Neural progenitor cell (in vitro differentiated cells): ENCODE measurements at places on chromosomes 16 and 17. TPM values are rescaled to one million over a fixed set of nuclear protein-coding genes. Genes with fewer than 3 reads are reported as not detected.
A peak's percentile ranks its signal among the peaks of the same experiment; 100 is the strongest.

The SLC7A6 gene
- total RNA-seq: 5.6 and 13.7 TPM in 2 replicates

DNA sequence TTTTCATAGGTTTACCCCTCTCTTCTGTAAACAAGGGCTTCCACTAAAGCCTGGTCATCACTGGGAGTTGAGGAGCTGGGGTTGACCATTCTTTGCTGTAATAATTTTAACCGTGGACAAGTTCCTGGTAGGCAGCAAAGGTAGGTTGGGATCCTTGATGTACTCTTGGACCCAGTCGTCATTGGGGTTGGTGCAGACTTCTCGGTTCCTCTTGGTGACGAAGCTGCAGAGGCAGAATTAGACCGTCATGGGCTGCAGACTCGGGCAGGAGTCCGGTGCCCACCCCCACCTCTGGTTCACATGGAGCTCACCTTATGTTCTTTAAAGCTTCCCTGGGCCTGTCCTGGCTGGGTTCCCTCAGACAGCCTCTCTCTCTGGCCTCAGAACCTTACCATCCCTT lies 3.8 kb downstream of the CCL16 start:
- no peak for DNase-seq

DNA sequence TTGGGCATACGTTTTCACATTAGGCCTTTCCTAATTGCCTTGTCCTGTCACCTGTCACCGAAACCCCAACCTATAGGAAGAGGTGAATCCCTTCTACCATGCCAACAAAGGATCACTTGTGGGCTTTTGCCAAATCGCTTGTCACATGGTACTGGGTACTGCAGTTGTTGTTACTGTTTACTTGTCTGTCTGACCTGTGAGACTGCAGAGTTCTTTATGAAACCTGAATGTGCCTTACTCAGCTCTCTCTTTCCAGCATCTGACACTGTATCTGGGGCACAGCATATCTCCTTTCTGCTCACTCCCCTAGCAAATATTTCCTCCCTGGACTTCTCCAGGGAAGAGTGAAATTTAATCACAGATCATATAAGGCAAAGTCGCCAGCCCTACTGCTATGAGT lies 1272.4 kb downstream of the CDH8 start:
- no peak for DNase-seq

GRCh38 chr17:48297825-48298224 lies 132.2 kb downstream of the SKAP1 start:
- no peak for DNase-seq

DNA sequence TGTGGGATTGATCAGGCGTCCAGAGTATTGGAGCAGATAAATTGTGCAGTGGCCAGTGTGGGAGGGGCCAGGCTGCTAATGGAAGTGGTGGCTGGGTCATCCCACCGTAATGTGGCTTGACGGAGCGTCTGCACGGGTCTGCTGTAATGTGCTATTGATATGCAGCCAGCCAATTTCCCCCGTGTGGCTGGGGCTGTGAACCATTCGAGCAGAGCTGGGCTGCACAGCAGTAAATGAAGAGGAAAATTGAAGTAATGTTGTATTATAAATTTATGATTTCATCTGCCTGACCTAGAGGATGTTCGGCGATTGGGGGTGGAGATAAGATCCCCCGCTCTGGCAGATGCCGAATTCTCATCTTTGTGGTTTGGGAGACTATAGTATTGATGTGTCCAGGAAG lies 121.5 kb downstream of the CCDC182 start:
- no peak for DNase-seq

The KAT8 gene
- 59.7 and 71.7 TPM in 2 replicates for total RNA-seq

- no peak for DNase-seq
Observed at GRCh38 chr17:31460226-31460721, 68.8 kb downstream of the RAB11FIP4 start.

DNA sequence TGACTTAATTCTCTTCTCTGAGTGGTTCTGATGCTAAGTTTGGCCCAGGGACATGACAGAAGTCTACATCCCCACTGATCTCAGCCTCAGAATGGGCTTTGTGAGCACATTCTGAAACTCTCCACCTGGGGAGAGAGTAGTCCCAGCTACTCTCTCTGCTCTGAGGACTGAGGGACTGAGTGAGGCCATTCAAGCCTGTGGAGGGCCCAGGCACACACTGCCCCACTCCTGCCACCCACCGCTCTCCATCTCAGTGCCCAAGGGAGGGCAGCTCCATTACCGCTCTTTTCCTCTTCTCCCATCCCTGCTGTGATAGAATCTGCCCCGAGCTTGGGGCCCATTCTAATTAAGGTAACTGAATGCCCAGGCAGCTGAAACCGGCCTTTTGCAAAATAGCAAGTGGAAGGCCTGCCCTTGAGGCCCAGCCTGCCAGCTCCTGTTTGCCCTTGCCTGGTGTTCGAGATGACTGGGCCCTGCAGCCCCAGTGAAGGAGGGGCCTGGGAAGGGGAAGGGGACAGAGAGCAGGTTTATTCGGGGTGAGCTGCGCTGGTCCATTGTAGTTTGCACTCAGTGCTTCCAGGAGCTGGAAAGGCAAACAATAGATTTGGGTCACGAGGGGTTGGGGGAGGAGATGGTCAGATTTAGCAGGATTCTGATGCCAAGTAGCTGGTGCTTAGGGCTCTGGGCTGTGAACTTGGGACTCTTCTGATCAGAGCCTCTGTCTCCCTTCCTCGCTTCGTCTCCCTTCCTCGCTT lies 76.2 kb downstream of the RAB11FIP4 start:
- peak; percentile 60 for DNase-seq

GRCh38 chr16:85349365-85350145 lies 237.3 kb upstream of the CIBAR2 start:
- no peak for DNase-seq

- no peak for DNase-seq
Observed at GRCh38 chr16:3780570-3780969, 63.2 kb upstream of the TRAP1 start.

The MSLN gene
- total RNA-seq: 0.82 and 1.2 TPM in 2 replicates

GRCh38 chr17:46785696-46786095 lies 32.8 kb downstream of the WNT3 start:
- DNase-seq: peak; percentile 80

GRCh38 chr16:55331648-55332185 lies 7.7 kb downstream of the IRX6 start:
- no peak for DNase-seq

- DNase-seq: no peak
Observed at GRCh38 chr16:17459903-17460521, 10.7 kb downstream of the XYLT1 start.

GRCh38 chr16:72189865-72190371 lies 18.0 kb upstream of the PMFBP1 start:
- DNase-seq: no peak
